ENCODE measurements at places on chromosomes 16 and 17. TPM values are rescaled to one million over a fixed set of nuclear protein-coding genes. Genes with fewer than 3 reads are reported as not detected.

Gene TMEM100
- 57.5 TPM for polyA plus RNA-seq

Gene KRTAP4-6
- polyA plus RNA-seq: not detected

Gene SNAI3
- 0.87 TPM for polyA plus RNA-seq

Gene PITPNM3
- 8.2 TPM for polyA plus RNA-seq

Gene MT1M
- polyA plus RNA-seq: 0.26 TPM

Gene CDR2L
- polyA plus RNA-seq: 12.0 TPM

Gene ITGAD
- polyA plus RNA-seq: 0.28 TPM

Gene GPATCH8
- 37.9 TPM for polyA plus RNA-seq

Gene LITAF
- polyA plus RNA-seq: 99.4 TPM

DNA sequence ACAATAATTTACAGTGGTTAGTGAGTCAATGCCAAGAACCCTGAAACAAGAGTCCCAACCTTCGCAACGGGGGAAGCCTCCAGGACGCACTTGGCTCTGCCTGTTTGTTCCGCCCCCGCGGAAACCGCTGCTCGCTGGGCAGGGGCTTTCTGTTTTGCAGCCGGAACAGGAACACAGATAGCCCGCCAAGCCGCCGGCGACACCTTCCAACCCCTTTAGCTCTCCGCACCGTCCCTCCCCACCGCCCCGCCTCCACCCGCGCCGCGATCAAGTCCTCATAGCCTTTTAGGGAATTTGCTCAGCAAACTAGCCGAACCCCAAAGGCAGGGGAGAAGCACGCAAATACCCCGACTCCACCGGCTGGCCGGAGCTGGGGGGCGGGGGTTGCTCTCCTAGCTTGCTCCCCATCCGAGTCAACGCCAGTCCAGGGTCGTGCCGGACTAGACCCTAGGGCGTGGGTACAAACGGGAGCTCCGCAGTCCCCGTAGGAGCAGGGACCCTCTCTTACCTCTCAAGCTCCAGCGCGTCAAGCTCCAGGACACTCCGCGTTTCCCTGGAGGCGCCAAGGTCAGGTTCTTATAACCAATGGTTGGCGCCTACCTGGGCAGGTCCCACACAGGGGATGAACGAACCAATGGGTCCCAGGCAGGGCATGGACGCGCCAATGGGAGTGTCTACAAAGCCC is at the start of gene SLFN13:
Gene SLFN13 (minus strand): TSS at position 553 of the 685 bp plus-strand sequence. CDS start 3,086 bp downstream, outside the sequence.
- peak; percentile 84 for DNase-seq

- DNase-seq: no peak
Observed at GRCh38 chr17:2847381-2848333, 51.4 kb downstream of the RAP1GAP2 start.

GRCh38 chr17:37392024-37392590 is 14.5 kb downstream of the ACACA start:
- DNase-seq: no peak

DNA sequence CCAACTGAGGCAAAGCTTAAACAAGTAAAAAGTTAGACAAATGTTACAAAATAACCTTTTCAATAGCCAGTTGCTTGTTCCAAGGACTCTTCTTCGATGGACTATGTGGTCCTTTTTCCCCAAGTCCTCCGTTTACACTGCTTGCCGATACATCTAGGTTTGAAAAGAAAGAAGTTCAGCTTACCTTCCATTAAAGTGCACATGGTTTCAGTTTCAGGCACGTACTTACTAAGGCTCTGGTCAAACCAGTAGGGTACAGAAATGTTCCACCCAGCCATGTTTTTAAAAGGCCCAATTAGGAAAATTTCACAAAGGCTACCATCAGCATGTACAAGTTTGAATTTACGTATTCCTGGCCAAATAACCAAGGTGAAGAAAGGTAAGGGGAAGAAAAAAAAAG is 2.1 kb downstream of the SRSF2 start:
- DNase-seq: no peak

DNA sequence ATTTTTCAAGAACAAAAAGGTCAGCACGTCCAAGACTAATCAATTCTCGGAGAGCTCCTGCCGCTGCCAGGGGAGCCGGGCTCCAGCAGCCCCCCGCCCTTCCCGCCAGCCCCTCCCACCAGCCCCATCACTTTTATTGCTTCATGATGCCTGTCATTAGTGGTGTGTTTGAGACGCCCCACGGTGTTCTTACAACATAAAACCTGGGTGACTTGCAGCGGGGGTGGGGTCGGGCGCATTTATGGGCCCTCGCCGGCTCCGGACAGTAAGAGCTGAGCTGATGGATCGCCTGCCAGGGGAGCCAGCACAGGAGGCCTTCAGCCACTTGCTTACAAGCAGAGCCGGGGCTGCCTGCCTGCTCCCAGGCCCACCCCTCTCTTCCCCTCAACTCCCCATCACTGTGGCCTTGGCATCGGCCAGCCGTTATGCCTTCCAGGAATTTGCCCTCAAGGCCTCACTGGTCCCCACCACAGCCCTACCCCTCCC is 82.9 kb upstream of the CBX4 start:
- no peak for DNase-seq

- peak; percentile 81 for DNase-seq
Observed at GRCh38 chr17:31095236-31096105, 694 bp downstream of the NF1 start.

GRCh38 chr16:89352091-89352681 is 134.7 kb downstream of the ZNF778 start:
- DNase-seq: no peak

DNA sequence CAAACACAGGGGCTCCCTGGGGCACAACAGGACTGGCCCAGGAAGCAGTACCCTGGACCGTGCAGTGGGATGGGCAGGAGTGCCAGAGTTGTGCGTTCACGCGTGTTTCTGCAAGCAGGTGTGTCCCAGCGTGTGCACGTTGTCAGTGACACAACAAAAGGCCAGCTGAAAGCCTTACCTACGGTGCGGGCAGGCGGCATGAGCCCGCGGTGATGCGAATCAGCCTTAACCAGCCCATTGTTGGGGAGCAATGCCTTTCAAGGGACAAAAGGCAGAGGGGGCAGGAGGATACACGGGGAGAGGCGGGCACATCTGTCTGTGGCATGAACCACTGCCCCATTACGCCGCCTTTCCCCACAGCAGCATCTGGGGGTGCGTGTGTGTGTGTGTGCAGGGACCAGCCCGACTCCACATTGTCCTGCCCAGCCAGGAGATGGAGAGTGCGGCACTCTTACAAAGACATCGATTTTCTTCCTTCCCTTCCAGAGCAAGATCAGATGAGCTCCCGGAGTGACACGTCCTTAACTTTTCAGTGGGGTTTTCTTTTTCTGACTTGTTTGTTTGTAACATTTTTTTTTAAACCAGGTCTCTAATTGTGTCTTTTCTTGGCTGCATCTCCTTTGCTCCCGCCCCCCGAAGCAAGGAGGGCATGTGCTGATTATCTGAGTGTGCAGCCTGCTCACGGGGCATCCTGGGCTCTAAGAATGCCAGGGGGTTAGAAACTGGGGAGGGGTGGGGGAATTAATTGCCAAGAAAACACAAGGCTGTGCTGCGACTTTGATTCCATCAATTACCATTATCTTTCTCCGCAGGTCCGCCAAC is 158.1 kb downstream of the ZNF423 start:
- no peak for DNase-seq

DNA sequence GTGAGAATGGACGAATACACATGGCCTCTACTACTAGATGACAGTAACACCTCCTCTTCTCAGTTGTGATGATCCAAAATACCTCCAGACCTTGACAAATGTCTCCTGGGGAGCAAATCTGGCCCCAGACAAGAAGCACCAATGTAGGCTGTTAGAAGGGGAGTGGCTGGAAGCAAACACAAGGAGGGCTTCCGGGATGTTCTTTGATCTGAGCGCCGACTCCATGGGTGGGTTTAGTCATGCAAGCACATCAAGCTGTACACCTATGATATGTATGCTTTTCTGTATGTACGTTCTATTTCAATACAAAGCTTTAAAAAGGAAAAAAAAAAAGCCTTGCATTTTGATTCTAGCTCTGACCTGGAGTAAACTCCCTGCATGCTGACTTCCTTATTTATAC is 61.4 kb downstream of the ARHGAP17 start:
- DNase-seq: no peak

- no peak for DNase-seq
Observed at GRCh38 chr16:71635632-71636031, 9.6 kb downstream of the MARVELD3 start.

DNA sequence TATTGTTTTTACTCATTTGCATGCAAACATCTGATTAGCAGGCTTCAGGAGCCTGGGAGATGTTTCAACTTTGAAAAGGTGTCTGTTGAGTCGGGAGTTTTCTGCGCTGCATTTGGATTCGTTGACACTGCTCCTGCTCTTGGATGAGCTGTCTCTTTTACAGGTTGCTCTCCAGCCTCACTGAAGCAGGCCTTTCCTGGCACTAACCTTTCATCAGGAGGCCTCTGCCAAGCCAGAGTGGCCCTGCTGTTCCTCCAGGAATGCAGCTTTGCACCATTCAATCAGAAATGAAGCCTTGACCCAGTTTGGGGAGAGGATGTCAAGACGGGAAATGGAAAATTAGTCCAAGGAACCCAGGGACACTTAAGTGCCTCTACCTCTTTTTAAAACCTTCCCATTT is 330 bp upstream of the KRTAP29-1 start:
- no peak for DNase-seq

- DNase-seq: no peak
Observed at GRCh38 chr17:42846594-42847280, 2.4 kb downstream of the AOC2 start.

DNA sequence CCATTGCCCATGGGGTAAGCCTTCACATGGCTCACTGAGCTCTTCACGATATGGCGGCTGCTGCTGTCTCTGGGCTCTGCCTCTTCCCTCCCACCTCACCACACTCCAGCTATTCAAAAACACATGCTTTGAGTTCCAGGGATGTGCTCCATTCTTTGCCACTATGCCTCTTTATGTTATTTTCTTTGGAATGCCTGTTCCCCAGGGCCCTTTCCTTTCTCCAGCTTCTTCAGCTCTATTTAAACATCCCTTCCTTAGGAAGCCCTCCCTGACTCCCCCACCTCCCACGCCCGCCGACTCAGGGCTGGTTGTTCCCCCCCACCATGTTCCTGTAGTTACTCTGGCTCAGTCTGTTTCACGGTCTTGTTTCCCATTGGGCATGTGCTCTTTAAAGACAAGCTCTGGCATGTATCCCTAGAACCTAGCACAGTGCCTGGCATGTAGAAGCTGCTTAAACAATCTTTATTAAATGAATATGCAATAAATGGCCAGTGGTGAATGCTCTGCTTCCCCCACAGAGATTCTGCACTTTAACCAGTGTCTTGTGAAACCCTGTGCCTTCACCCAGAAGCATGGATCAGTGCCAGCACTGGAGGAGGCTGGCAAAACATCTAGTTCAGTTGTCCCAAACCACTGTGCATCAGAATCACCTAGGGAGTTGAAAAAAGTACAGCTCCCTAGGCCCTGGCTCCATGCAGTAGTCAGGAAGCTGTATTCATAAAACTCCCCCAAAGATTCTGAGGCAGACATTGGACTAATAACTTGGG is 6.9 kb downstream of the MYCBPAP start:
- no peak for DNase-seq

- no peak for DNase-seq
Observed at GRCh38 chr17:40382251-40382650, 17.7 kb upstream of the GJD3 start.

DNA sequence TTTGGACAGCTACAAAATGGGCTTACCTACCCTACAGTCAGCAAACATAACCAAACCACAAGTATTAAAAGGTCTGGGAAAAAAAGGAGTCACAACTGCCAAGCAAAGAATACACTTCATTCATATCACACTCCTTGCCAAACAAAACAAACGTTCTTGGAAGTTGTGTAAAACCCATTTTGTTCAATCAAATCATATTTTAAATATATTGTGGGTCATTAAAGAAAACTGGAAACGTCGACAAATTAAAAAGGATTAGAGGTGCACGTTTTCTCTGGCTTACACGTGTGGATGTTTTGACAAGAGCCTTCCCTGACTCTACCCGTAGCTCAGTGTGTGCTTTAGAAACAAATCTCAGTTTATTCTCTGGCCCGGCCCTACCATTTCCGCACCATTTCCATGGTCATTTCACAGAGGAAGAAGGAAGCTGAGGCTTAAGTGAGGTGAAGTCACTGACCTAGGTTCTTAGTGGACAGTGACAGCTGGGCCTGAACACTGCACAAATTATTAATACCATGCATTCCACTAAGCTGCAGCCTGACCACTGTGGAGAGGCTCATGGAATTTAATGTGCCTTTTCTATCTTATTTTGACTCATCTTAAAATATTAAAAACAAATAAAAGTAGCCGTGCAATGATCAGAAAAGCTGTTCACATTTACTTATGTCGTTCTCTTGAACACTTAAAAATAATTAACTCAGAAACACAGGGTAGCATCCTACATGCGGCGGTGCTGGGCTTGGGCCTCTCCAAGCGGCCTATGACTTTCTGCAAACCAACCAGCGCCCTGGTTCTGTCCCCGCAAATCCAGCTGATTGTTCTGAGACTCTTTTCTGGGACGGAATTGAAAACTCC is 968 bp downstream of the CEP112 start:
- DNase-seq: no peak

DNA sequence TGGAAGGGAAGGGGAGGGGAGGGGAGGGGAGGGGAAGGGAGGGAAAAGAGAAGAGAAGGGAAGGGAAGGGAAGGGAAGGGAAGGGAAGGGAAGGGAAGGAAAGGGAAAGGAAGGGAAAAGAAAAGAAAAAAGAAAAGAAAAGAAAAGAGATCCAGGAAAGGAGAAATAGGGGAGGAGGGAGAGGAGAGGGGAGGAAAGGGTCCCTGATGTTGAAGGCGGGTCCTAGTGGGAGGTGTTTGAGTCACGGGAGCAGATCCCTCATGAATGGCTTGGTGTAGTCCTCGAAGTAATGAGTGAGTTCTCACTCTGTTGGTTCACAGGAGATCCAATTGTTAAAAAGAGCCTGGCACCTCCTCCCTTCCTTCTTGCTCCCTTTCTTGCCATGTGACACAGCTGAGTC is 6.9 kb upstream of the USP31 start:
- no peak for DNase-seq

- no peak for DNase-seq
Observed at GRCh38 chr17:37506678-37507077, 17.0 kb downstream of the DUSP14 start.

DNA sequence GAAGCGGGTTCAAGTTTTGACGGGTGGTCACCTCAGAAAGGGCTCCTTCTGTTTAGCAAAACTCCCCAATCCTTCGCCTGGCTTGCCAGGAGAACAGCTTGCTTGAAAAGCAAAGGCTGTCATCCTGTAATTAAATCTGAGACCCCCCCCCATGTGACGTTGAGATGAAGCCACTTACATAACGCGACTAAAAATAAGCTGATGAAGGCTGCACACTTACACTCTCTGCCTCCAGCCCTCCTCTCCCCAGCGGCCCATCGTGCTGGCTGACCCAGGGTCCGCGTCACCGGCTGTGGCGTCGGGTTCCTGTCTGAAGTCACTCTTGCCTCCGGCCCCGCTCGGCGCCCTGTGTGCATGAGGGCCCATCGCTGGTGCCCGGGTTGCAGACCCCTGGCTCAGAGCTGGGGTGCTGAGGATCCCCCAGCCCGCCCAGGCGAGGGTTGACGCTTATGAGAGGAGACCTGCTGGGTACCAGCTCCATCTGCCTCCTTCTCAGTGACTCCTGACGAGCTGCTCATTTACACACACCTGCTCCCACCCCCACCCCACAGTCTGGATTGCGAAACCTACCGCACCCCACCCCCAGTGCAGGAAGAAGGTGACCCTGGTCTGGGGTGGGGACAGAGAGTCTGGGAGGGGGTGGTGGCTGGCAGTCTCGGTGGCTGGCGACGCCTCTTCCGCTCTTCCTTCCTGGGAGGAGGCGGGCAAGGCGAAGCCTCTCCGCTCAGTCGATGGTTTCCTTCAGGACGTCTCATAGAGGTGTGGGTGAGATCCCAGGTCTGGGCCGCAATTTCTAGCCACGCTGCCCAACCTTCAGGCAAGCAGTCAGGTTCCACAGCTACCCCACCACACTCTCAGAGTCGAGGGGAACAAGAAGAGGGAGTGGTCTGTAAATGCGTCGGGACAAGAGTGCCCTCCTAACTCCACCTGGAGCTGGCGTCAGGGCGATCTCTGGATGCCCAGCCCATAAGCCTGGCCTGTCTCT is 3.1 kb upstream of the BAIAP2 start:
- DNase-seq: no peak
